ENCODE measurements at places on chromosomes 12 and 14.
A peak's percentile ranks its signal among the peaks of the same experiment; 100 is the strongest.

GRCh38 chr14:104734601-104734990, 10.6 kb downstream of the ADSS1 start:
- no peak for DNase-seq

- no peak for DNase-seq
Observed at GRCh38 chr14:86221000-86221399, 691.1 kb downstream of the FLRT2 start.

- DNase-seq, result no peak
Observed at GRCh38 chr12:19546611-19547162, 107.4 kb downstream of the AEBP2 start.

GRCh38 chr14:24846261-24846660, 203.7 kb downstream of the STXBP6 start:
- DNase-seq, result no peak

GRCh38 chr14:54652605-54653052, 85.7 kb downstream of the SAMD4A start:
- no peak for DNase-seq

DNA sequence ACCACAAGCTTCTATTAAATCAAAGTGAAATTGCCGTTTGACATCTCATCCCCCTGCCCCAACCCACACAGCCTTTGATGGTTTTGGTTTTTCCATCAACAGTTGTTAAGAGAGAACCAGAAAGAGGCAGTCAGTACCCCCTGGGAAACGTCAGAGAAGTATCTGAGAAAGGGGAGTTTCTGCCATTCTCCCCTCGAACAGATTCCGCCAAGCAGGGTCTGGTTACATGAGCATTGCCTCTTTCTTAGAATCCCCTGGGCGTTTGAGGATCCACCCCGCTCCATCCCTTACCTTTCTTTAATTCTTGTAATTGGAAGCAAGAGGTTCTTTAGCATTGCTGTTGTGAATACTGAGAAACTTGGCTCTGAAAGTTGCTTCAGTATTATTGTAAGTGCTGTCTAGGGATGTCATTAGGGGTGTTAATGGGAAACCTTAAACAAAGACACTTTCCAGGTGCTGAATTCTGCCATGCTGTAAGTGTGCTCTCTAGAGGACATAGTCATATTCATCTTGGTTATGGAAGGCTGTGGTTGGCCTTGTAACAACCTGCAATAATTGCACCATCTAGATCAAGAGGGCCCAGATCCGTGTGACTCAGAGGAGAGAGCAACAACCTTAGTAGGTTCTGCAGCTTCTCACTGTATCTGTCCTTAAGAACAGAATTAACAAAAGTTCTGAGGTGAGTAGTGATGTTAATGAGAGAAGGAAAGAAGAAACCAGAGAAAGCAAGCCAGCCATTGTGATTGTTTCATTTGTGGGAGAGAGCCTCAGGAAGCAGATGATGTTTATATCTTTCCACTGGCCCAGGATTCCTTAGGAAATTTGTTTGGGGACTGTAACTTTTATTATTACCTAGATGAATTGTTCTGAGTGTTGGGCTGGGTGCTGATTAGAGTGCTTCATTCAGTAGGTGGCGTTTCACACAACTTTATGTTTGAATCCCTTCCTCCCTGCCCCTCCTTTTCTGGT, 9.0 kb downstream of the TMBIM6 start:
- DNase-seq, result peak; percentile 63

DNA sequence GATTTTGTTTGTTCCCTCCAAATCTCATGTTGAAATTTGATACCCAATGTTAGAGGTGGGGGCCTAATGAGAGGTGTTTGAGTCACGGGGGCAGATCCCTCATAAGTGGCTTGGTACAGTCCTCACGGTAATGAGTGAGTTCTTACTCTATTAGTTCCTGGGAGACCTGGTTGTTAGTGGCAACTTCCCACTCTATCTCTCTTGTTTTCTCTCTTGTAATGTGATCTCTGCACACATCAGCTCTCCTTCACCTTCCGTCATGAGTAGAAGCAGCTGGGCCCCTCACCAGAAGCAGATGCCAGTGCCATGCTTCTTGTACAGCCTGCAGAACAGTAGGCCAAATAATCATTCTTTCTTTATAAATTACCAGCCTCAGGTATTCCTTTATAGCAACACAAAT, 29.6 kb upstream of the KCNK10 start:
- DNase-seq, result no peak

DNA sequence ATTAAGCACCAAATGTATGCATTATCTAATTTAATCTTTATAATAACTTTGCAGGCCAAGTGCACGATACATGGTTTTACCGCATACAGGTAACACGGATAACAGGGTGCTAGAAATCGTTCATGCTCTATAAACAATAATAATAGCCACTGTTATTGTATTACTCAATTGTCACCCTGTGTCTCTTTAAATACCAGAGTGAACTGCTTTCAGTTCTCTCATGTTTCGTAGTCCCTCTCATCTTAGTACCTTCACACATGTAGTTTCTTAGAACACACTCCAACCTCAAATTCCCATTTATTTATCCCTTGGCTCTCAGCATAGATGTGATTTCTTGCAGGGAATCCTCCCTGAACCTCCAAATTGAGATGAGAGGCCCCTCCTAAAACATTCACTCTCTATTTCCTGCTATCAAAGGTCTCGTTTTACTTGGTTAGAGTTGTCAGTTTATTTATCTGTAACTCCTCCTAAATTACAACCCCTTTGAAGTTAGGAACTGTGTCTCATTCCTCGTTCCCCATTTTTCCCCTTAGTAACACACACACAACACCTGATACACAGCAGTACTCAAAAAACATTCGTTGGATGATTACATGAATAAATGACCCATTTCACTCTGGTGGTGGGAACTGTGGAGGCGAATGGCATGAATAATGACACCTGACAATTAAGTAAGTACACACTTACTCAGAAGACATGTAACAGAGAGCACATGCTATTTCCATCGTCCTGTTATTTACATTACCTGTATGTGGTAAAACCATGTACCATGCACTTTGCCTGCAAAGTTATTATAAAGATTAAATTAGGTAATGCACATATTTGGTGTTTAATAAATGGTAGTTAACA, 134.6 kb downstream of the BTG1 start:
- DNase-seq, result no peak

DNA sequence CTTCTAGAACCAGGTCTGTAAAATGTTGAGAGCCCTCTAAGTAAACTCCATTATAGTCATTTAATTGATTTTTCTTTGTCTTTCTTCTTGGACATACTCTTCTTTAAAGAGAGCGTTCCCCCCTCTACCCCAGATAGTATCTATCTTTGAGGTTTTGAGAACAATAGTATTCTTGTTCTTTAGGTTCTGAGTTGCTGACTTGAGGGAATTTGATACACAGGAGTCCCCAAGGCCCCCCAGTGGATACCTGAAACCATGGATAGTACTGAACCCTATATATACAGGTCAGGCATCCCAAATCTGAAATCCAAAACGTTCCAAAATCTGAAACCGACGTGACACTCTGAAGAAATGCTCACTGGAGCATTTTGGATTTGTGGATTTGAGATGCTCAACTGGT, 65.5 kb downstream of the FUT8 start:
- DNase-seq, result no peak

DNA sequence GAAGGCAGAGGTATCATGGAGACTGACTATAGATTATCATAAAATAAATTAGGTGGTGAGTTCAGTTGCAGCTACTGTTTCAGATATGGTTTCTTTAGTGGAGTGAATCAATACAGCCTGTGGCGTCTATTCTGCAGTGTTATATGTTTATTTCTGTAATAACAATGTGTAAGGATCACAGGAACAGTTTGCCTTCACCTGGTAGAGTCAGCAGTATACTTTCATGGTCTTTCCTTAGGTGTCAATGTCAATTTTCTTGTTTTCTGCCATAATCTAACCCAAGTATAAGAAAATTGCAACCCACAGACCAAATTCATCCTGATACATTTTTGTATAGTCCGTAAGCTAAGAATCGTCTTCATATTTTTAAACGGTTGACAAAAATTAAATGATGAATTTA, 140.4 kb upstream of the ATF7IP start:
- no peak for DNase-seq

GRCh38 chr14:65849091-65849490, 436.6 kb downstream of the FUT8 start:
- no peak for DNase-seq

DNA sequence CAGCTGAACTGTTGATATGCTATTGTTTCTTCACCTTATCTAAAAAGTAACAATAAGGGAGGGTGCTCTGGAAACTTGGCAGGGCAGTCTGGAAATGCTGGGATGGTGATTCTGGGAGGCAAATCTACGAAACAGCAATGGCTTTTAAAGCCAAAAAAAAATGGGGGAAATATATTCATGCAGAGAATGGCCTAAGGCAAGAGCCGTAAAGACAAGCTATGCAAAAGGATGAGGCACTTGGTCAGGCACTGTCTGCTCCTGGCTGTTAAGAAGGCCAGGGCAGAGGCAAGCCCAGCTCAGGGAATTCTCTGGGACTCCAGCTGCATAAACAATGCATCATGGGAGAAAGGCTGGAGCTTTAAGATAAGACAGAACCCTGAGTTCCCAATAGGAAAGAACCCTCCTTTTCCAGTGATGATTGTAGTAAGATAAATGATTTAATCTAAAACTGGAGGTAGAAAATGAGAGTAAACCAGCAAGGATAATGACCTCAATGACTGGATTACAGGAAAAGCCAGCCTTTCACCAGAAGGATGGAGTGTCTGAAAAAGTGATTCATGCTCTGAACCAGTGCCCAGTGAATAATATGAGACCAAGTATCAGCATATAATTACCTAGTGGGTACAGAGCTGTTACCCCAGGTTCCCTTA, 46.0 kb downstream of the ITPR2 start:
- DNase-seq, result no peak

- DNase-seq, result no peak
Observed at GRCh38 chr12:42234970-42235369, 3.1 kb downstream of the YAF2 start.

- no peak for DNase-seq
Observed at GRCh38 chr12:109444259-109444658, 32.8 kb downstream of the KCTD10 start.

DNA sequence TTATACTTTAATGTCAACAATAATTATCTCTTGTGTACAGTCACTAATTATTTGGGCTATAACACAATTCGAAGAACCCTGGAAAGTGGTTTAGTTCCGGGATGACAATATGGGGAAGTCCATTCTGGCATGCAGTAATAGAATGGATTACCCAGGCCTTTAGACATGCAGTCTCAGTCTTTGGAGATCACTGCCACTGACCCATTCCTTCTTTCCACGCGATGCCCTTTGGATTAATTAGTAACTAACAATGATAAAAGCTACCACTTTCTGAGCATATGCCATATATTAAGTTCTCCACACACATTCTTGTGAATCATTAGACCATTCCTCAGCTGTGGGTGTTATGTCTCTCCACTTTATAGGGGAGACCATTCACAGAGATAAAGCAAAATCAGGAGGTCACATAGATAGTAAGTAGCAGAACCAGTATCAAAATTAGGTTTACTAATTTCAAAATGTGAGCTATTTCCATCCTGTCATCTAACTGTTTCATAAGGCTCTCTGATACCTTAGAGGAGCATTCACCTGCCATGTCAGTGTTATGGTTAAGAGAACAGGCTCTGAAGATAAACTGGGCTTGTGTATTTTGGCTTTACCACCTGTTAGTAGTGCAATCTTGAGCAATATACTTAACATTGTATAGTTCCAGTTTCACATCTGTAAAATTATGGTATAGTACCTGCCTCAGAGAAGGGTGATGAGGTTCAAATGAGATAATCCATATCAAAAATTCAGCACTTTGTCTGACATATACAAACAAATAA, 27.2 kb upstream of the KCNJ8 start:
- DNase-seq, result no peak

DNA sequence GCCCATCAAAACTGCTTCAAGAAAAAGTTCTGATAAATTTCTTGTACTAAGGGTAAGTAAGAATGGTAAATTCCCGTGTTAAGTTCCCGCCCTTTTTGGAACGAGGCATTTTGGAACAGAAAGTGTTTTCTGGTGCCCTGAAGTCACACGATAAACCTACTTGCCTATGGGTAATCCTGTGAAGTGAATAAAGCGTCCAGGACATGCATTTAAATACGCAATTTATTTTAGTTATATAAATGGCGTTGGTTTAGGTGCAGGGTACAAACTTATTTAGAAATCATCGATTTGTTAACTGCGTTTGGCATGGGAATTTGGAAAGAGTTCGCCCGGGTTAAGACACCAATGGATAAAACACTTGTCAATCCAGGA, 715 bp upstream of the RAP1B start:
- no peak for DNase-seq

GRCh38 chr14:28461389-28461788, 305.2 kb upstream of the FOXG1 start:
- no peak for DNase-seq

- DNase-seq, result no peak
Observed at GRCh38 chr12:113831476-113831875, 134.6 kb downstream of the RBM19 start.

GRCh38 chr12:105223352-105223845, 12.6 kb downstream of the APPL2 start:
- no peak for DNase-seq

DNA sequence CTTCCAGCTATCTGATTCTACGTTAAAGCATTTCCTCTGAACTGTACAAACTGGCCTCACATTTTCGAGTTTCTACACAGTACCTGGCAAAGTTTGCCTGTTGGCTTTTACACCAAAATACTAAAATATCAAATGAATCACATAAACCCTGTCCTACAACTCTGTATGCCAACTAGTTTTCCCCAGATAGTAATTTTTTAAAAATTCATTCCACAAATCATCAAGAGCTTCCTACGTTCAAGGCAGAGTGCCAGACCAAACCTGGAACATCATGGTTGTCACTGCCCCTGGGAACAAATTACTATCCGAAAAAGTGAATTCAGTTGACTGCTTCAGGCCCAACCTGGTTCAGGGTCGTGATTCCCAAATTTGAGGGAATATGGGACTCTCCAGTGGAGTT, 2.1 kb downstream of the TMEM30B start:
- DNase-seq, result no peak
